ENCODE measurements at places on chromosomes 6 and 20.

GRCh38 chr6:52969359-52969758, 25.7 kb downstream of the GSTA4 start:
- DNase-seq: no peak

DNA sequence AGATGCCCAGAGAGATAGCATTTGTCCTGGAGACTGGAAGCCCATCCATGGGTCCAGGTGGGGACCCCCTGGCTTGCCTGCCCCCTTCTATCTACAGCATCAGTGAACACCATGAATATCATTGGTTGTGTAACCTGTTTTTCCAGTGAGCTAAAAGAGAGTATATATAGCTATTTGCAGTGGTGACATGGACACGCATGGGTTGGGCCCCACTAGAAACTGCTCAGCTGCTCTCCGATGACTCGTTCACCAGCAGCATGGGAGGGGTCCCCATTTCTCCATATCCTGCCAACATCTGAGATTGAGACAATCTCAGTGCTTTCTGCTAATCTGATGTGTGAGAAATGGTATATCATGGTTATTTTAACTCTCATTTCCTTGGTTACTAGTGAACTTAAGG, 4.0 kb upstream of the ZC3H12D start:
- DNase-seq: no peak

DNA sequence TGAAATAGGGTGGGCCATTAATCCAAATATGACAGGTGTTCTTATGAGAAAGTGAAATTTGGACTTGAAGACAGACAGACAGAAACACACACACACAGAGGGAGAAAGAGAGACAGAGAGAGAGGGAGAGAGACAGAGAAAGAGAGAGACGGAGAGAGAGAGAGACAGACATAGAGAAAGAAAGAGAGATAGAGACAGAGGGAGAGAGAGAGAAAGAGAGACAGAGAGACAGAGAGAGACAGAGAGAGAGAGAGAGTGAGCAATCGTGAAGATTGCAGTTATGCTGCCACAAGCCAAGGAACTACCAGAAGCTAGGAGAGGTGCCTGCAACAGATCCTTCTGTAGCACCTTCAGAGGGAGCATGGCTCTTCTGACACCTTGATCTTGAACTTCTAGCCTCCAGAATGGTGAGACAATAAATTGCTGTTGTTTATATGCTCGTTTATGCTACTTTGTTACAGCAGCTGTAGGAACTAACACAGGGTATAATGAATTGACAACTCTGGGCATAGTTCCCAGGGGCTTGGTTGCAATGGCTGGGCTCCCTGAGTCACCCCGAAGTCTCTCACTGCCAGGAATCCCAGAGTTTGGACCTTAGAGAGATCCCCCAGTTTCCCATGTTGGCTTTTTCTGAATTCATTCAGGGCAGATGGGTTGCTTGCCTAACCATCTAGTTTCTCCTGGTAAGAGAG, 44.7 kb upstream of the ECI2 start:
- DNase-seq: no peak

GRCh38 chr6:108616544-108616943, 55.8 kb downstream of the FOXO3 start:
- DNase-seq: no peak
